ENCODE measurements at places on chromosomes 3 and 15.

DNA sequence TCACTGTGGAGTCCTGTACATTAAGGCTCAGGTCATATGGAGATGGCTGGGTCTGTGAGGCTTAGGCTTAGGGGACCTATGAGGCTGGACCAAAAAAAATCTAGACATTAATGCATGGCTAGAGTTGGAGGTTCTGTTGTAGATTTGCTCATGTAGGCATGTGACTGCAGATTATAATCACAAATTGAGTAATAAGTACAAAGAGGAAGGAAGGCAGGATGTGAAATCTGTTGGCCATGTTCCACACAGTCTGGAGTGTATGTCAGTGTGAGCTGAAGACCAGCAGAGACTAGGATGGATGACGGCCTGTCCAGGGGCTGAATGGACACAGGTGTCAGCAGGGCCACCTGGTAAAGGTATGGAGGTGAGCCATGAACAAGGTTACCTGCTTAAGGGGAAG lies at the start of gene ST3GAL6:
TSS of gene ST3GAL6 (plus strand) at position 265 of the 400 bp plus-strand sequence. CDS start 5,101 bp downstream, outside the sequence.
- no peak for DNase-seq

GRCh38 chr15:85955501-85956391 lies 123.9 kb upstream of the AGBL1 start:
- no peak for DNase-seq

GRCh38 chr3:40845916-40846315 lies 321.2 kb downstream of the ZNF621 start:
- DNase-seq, result no peak

DNA sequence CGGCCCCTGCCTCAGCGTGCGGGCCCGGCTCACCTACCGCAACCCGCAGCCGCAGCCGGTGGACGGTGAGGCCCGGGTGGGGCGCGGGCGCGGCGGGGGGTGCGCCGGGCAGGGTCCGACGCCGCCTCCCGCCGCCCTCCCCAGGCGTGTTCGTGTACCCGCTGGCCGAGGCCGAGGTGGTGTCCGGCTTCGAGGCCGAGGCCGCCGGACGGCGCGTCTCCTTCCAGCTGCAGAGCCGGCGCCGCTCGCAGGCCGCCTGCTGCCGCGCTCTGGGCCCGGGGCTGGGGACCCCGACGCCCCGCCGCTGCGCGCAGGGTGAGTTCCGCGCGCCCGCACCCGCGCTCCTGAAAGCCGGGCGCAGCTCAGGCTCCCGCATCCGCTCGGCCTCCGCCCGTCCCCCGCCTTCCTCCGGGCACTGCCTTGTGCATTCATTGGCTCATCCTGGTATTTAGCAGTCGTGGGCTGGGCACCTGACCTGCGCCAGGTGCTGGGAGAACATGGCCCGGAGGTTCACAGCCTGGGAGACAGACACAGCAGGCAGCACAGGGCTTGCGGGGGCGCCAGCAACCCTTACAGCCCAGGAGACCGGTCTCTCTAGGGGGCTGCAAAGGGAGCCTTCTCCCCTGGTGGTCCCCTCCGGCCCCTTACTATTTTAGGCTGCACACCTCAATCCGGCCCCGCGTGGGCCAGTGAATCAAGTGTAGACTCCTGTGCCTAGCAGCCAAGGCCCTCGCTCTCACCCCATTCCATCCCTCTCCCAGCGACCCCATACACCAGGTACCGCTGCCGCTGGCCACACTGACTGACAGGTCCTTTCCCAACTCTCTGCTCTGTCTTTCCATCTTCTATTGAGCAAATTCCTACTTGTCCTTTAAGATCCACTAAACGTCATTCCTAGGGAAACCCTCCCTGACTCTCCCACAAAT lies 1.5 kb downstream of the VWA5B2 start:
- DNase-seq, result no peak

DNA sequence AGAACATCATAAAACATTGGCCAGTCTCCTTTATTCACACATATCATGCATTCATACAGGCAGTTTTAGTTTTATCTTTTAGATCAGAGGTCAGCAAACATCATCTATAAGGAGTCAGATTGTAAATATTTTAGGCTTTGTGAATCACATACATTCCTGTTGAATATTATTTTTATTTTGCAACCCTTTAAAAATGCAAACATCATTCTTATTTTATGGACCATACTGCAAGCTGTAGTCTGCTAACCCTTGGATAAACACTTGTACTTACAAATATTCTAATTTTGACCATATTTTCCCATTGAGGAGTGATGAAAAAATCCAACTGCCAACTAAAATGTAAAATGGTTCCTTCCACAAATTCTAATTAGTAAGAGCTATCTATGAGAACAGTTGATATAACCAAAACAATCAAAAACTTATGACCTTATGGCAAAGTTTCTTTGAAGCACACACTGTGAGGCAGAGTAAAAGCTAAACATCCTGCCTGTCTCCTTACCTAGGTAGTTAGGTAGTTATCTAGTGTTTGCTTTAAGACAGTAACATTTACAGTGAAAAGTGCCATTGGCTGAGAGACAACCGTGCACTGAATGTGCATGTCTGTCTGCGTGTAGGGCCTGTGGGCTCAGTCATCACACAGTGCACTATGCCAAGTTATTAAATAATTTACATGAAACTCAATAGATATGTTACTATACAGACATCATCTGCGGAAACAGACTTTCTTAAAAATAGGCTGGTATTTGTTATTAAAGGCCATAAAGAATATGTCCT lies 57.7 kb downstream of the PIK3R4 start:
- DNase-seq, result no peak

GRCh38 chr3:53805463-53806159 lies 40.6 kb downstream of the CHDH start:
- no peak for DNase-seq

- DNase-seq, result no peak
Observed at GRCh38 chr3:165128544-165128943, 50.2 kb upstream of the SI start.

DNA sequence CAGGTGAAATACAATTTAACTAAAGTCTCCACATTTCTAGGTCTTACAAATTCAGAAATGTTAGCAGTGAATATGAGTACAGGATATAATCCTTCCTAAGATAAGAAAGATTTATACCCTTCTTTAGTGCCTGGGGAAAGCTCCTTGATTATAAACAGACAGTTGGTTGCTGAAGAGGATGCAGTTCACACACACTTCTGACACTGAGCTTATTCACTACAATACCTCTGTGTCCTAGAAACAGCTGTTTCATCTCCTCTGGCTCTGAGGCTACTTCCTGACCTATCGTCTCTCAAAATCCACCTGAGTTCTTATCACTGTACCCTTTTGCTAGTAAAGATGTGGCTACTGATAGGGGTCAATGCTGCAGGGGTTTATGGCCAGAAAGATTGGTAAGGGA lies 57.1 kb downstream of the TP63 start:
- DNase-seq, result no peak

DNA sequence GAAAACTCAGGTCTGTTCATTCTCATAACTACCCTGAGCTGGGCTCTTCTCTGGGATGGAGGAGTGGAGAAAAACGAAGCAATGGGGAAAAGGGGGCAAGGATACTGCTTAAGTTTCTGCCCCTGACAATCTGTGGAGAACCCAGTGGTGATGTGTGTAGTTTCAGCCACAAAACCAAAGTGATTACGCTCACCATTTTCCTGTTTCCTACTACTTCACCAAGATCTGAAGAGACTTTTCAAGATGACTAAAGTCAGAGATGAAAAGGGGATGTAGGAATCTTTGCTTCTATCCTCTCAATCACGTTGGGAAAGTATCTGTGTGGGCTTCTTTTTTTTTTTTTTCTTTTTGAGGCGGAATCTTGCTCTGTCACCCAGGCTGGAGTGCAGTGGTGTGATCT lies 8.3 kb upstream of the UBE2E1 start:
- no peak for DNase-seq

DNA sequence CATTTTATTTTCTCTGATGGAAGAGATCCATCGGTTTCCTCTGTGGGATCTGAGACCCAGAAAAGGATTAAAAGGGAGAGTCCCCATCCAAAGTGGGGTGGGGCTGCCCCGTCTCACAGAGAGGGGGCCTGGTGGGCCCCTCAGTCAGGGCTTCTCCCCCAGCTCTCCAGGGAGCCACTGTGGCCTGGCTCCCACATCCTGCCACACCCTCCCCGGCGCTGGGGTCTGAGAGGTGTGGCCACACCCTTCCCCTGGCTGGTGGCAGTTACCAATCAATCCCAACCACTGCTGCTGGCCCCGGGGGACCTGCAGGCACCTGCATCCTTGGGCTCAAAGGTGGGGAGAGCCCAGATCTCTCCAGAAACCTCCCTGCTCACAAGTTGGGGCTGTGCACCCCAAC lies 161.8 kb upstream of the IQSEC1 start:
- DNase-seq, result no peak

GRCh38 chr15:37057831-37058230 lies 42.5 kb downstream of the MEIS2 start:
- DNase-seq, result no peak

- DNase-seq, result no peak
Observed at GRCh38 chr3:113747283-113748046, 630 bp downstream of the ATP6V1A start.

- no peak for DNase-seq
Observed at GRCh38 chr3:44055951-44056350, 185.7 kb upstream of the TOPAZ1 start.

DNA sequence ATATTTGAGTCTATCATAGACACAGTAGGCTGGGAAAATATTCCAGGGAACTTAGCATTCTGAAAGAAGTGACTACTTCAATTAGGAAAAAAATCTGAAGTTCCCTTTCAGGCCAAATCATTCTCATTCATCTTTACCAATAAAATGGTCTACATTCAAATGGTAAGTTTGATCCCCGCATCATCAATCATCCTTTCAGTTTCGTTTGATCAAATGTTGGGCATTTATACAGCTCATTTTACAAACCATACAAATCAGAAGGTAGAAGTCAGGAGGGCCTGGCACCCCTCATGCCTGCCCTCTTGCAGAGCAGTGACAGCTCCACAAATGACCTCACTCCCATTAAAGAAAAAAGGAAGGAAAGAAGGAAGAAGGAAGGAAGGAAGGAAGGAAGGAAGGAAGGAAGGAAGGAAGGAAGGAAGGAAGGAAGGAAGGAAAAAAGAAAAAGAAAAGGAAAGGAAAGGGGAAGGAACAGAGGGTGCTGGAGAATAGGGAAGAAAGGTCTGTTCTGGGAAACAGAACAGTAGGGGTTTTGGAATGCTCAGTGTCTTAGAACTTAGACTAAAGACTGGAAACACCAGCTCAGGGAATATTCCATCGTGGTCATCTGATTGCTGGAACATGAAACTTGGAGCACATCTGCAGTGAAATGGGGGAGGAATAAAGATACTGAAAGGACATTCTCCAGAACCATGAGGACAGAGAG lies 86.1 kb downstream of the XXYLT1 start:
- no peak for DNase-seq

GRCh38 chr15:71254491-71254890 lies 139.2 kb downstream of the THSD4 start:
- DNase-seq, result no peak

DNA sequence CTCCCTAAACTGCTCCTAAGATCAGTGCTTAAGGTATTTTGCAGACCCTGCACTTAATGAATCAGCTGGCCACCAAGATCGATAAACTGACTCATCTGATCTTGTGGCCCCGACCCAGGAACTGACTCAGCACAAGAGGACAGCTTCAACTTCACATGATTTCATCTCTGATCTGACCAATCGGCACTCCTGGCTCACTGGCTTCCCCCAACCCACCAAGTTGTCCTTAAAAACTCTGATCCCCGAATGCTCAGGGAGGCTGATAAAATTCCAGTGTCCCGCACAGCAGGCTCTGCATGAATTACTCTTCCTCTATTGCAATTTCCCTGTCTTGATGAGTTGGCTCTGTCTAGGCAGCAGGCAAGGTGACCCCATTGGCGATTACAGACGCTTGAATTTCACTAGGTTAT lies 13.5 kb downstream of the HTR3E start:
- DNase-seq, result no peak

All from CD8-positive, alpha-beta memory T cell (primary cell).